Epithelial cell of proximal tubule (primary cell): ENCODE measurements at places on chromosomes 16 and 17.
A peak's percentile ranks its signal among the peaks of the same experiment; 100 is the strongest.

DNA sequence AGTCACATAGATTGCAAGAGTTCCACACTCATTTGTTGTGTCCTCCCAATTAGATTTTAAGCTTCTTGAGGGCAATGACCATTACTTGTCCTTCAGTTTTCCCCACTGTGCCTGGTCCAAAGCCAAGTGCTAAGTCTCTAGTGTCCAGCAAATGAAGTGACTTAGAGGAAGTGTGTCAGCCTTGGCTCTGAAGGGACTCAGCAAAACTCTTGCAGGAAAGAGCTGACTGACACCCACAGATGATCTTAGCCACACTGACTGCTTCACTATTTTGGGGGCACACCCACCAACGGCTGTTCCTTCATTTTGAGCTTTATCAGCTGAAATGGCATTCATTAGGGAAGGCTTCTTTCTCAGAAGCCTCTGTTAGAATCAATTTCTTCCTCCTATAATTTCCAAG lies 358.1 kb downstream of the UTP18 start:
- no peak for DNase-seq

DNA sequence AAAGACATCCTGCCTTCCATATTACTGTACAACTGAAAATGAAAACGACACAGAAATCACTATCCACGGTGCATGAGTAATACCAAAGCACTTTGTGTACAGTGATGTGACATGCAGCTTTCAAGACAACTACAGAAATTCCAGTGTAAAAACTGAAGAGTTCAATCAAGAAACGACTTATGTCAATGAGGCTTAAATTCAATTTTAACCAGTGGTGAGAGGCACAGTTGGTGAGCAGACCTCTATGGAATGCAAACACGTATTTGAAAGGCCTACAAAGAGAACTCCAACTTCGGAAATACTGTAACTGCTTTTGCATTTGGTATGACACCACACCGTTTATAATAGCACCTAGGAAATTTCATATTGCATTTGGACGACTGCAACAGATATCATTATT lies 87.6 kb downstream of the USP31 start:
- no peak for DNase-seq

DNA sequence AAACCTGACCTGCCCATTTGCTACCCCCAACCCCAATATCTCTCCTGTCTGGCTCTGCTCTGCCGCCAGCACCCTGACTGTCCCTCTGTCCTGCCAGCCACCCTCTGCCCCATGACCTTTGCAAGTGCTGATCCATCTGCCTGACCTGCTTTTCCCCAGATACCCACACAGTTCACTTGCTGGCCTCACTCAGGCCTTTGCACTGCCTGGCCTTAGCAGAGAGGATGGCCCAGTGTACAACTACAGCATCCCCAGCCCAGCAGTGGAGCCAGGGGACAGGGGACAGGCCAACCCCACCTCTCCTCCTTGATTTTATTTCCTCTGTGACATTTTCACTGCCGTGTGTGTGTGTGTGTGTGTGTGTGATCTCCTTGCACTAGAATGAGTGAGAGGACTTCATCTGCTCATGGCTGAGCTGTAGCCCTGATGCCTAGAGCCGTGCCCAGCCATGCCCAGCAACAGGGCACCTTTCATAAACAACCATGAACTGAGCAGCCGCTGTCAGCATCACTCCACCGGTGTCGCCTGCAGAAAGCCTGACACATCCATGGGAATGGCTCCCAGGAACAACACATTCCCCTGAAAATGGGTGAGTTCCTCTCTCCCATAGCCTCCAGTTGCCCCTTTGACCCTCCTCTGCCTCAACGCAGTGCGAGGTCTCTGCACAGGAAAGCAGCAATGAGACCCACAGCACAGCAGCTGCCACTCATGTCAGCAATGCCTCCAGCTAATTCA lies 36.0 kb upstream of the RBFOX3 start:
- DNase-seq, result no peak

GRCh38 chr16:77469634-77470033 lies 34.8 kb upstream of the ADAMTS18 start:
- no peak for DNase-seq

- peak; percentile 39 for DNase-seq
These were observed 7.1 kb upstream of the SLC5A11 start for GRCh38 chr16:24838554-24839266.

- no peak for DNase-seq
These were observed 14.1 kb upstream of the ITGB4 start for GRCh38 chr17:75707079-75707571.

DNA sequence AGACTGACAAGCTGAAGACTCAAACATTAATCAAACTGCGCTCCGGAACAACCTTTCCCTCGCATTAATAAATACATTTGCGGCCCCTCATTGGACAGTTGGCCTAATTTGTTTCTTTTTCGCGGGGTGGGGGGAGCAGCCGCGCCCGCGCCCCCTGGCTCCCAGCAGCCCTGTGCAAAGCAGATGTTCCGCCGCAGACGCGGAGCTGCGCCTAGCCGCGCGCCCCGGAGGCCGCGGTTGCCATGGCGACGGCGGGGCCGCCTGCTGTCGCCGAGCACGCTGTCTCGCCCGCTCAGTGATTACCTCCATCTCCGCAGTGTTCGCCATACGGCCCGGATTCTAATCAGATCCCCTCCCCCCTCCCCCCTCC lies 25.5 kb downstream of the COPZ2 start:
- no peak for DNase-seq

GRCh38 chr16:65600046-65600445 lies 478.2 kb upstream of the CDH11 start:
- no peak for DNase-seq

- DNase-seq, result no peak
These were observed 207.7 kb downstream of the LAT start for GRCh38 chr16:29192329-29193247.
